ENCODE measurements at places on chromosomes 11 and 22. TPM values are rescaled to one million over a fixed set of nuclear protein-coding genes. Genes with fewer than 3 reads are reported as not detected.

FAM111B gene
- under 0.01 TPM for total RNA-seq

FSHB gene
- total RNA-seq: not detected

ADM2 gene
- 23.1 TPM for total RNA-seq

TMEM191C gene
- total RNA-seq: 0.85 TPM

SPA17 gene
- total RNA-seq: 2.4 TPM

SMTNL1 gene
- not detected for total RNA-seq

SMIM35 gene
- total RNA-seq: not detected

GSTT2 gene
- total RNA-seq: not detected

SLC17A6 gene
- not detected for total RNA-seq

DUSP8 gene
- 1.7 TPM for total RNA-seq

SESN3 gene
- 14.7 TPM for total RNA-seq

BTBD18 gene
- total RNA-seq: not detected

PHETA2 gene
- total RNA-seq: 2.0 TPM

APOA4 gene
- total RNA-seq: not detected

CLTCL1 gene
- 26.9 TPM for total RNA-seq

CD6 gene
- 0.07 TPM for total RNA-seq

C22orf31 gene
- not detected for total RNA-seq

XKR3 gene
- total RNA-seq: not detected

IGSF22 gene
- 0.28 TPM for total RNA-seq

VSIG2 gene
- total RNA-seq: under 0.01 TPM

MAPK8IP2 gene
- total RNA-seq: 1.0 TPM

CASP5 gene
- 0.50 TPM for total RNA-seq

ANGPTL5 gene
- total RNA-seq: not detected

RAB36 gene
- total RNA-seq: 0.34 TPM

SERHL2 gene
- total RNA-seq: 1.6 TPM

OR8D1 gene
- not detected for total RNA-seq

FGF3 gene
- not detected for total RNA-seq

MAPK8IP1 gene
- 0.34 TPM for total RNA-seq

MMP3 gene
- 0.36 TPM for total RNA-seq

CECR2 gene
- 0.07 TPM for total RNA-seq

PCSK7 gene
- 55.4 TPM for total RNA-seq

RFPL2 gene
- not detected for total RNA-seq

CCDC15 gene
- total RNA-seq: 3.1 TPM

TRIM51 gene
- not detected for total RNA-seq

OR8B3 gene
- total RNA-seq: not detected

TREH gene
- not detected for total RNA-seq
